WTC11 (cell line): ENCODE measurements at places on chromosomes 1 and 21.

- no peak for DNase-seq
Measured at GRCh38 chr1:36851595-36851994, 182.7 kb downstream of the GRIK3 start.

DNA sequence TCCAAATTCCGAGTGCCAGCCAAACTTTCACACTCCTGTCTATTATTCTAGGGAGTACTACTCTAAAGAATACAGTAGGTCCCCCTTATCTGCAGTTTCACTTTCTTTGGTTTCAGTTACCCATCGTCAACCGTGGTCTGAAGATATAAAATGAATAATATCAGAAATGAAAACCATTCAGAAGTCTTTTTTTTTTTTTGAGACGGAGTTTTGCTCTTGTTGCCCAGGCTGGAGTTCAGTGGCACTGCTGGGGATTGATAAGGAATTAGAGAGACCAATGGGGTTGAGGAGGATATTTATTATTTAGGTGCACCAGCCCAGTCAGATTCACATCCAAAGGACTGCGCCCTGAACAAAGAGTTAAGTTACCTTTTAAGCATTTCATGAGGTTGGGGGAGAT is 52.9 kb upstream of the SRSF10 start:
- DNase-seq: no peak

DNA sequence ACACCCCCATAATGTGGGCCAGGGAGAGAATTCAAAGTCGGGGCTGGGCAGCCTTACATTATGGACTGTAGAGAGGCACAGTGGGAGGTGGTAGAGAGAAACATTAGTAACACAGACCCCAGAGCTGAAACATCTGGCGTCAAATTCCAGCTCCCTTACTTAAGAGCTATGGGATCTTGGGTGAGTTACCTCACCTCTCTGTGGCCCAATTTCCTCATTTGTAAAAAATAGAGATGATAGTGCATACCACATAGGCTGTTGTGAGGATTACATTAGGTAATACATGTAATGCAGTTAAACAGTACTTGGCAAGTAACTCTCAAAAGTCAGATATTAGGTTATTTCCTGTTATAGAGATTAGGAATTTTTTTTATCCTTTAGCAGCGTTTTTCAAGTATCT is 160.5 kb upstream of the KIAA0040 start:
- no peak for DNase-seq

GRCh38 chr21:28537371-28538079 is 455.2 kb downstream of the LTN1 start:
- DNase-seq: no peak

DNA sequence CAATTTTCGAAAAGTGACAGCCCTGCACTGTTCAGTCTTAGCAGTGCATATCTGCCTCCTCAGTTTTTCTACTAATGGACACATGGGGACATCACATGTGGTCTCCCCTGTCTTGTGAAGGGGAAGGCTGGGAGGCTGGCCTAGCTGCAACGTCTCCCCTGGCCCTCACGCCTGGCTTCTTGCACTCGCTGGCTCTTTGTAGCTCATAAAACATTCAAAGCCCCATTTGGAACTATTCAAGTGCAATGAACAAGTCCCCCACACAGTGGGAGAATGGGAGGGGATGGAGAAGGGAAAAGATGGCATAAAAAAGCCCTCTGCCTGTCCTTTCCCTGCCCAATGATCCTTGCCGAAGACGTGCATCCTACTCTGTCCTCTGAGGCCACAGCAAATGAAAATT is 73.6 kb downstream of the PGBD5 start:
- no peak for DNase-seq

- peak; percentile 19 for DNase-seq
Measured at GRCh38 chr21:20997311-20997635, 936 bp upstream of the NCAM2 start.

DNA sequence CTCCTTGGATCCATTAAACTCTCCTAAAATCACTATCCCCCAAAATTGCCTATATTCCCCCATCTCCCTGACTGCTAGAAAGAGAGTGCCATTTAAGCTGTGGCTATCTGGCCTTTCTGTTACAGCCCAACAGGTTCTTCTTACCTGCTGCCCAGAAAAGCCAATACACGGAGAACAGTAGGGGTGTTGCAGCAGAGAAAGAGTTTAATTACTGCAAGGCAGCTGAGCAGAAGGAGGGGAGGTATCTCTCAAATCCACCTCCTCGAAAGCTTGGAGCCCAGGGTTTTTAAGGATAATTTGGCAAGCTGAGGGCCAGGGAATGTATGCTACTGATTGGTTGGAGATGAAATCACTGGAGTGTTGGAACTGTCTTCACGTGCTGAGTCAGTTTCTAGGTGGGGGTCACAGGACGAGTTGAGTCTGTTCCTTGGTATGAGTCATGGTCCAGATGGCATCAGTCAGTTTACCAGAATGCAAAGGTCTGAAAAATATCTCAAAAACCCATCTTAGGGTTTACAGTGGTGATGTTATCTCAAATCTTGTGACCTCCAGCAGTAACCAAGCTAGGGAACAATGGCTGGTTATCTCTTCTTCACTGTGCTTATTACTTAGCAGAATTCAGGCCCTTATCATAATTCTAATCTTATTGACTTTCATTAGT is 89.8 kb downstream of the SMYD3 start:
- DNase-seq: no peak
